ENCODE measurements at places on chromosomes 3 and 15.

DNA sequence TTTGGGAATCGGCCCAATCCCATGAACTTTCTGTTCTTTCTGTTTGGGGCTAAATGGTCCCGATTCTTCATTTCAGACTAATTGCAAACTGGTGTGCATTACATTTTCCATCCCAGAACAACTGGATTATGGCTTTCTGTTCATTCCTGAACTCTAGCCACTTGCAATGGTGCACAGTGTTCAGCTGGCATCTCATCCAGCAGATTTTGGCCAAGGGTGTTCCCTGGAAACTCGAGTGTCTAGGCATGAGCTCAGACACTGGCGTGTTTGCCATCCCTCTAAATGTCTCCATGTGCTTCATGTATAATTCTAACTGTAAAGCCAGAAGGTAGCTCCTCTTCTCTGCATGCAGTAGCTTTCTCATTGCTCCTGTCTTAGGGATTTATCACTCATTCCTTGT, 97.1 kb upstream of the MYZAP start:
- H3K4me3 ChIP-seq, result no peak overlapping the region
- H3K27ac ChIP-seq, result no peak overlapping the region
- H3K4me1 ChIP-seq, result peaks cover 13% of the 10 kb centered on the region
- no peak for DNase-seq

DNA sequence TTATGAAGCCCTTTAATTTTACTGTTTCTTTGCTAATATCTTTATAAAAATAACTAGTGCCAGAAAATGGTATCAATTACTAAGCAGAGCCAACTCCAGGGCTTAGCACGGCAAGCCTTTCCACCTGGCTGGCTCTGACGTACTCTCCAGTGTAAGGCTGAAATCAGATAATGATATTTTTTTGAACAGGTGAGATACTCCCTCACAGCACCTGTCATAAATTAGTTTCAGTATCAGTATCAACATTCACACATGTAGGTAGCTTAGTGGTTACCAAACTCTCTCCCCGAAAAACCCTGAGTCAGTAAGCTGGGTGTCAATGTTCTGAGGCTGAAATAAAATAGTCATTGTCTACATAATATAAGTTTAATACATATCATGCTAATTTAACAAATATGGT, 710.1 kb downstream of the SQOR start:
- H3K27ac ChIP-seq, result no peak overlapping the region
- no peak overlapping the region for H3K4me3 ChIP-seq
- no peaks in the 10 kb centered on the region for H3K36me3 ChIP-seq
- no peaks in the 10 kb centered on the region for H3K4me1 ChIP-seq
- DNase-seq, result no peak

GRCh38 chr3:129950318-129951046, 24.0 kb upstream of the TRH start:
- no peaks in the 10 kb centered on the region for H3K27me3 ChIP-seq
- DNase-seq, result no peak
- no peaks in the 10 kb centered on the region for H3K36me3 ChIP-seq
- H3K27ac ChIP-seq, result no peak overlapping the region

- H3K27ac ChIP-seq, result no peak overlapping the region
- H3K4me3 ChIP-seq, result no peak overlapping the region
- H3K36me3 ChIP-seq, result peaks cover 12% of the 10 kb centered on the region
- no peak for DNase-seq
- no peaks in the 10 kb centered on the region for H3K27me3 ChIP-seq
- H3K4me1 ChIP-seq, result no peaks in the 10 kb centered on the region
These were observed 37.4 kb upstream of the LDHAL6B start for GRCh38 chr15:59169251-59169708.

DNA sequence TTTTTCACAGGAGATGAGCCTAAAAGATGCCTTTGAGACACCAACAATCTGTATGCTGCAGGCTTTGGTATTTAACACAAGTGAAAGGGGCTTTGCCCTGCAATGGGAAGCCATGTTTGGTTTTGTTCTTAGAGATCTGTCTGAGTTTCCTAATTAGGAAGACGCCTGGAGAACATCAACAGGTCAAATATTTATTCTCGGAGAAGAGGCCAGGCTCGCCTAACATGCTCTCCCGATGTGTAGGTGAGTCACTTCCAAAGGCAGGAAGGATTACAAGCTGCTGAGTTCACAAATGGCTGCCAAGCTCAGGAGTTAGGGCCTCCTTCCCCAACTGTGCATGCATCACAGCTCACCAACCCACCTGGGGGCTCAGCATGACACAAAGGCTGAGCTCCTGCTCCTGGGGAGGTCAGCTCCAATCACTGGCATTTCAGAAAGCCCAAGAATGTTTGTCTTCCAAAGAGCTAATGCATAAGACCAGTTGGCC, 119.5 kb upstream of the PRICKLE2 start:
- peak overlapping the region; percentile 78 for H3K27ac ChIP-seq
- no peak overlapping the region for H3K4me3 ChIP-seq
- peaks cover 94% of the 10 kb centered on the region for H3K4me1 ChIP-seq
- no peak for DNase-seq
- H3K36me3 ChIP-seq, result no peaks in the 10 kb centered on the region
- no peaks in the 10 kb centered on the region for H3K27me3 ChIP-seq

- H3K4me1 ChIP-seq, result no peaks in the 10 kb centered on the region
- H3K27me3 ChIP-seq, result no peaks in the 10 kb centered on the region
- H3K27ac ChIP-seq, result peak within 1 kb of the TSS; percentile 93
These were observed at the start of gene PRKCD for GRCh38 chr3:53160660-53161449. PRKCD (plus strand) TSS chr3:53161209; CDS start chr3:53178423, 17,214 bp downstream.

GRCh38 chr3:155038203-155038554, 41.9 kb upstream of the MME start:
- DNase-seq, result no peak
- H3K27ac ChIP-seq, result no peak overlapping the region
- no peaks in the 10 kb centered on the region for H3K36me3 ChIP-seq
- no peaks in the 10 kb centered on the region for H3K27me3 ChIP-seq
- no peaks in the 10 kb centered on the region for H3K4me1 ChIP-seq
- H3K4me3 ChIP-seq, result no peak overlapping the region

- H3K27me3 ChIP-seq, result no peaks in the 10 kb centered on the region
- H3K4me1 ChIP-seq, result peaks cover 3% of the 10 kb centered on the region
- H3K4me3 ChIP-seq, result no peak overlapping the region
- H3K27ac ChIP-seq, result no peak overlapping the region
- no peak for DNase-seq
These were observed 255.5 kb downstream of the UACA start for GRCh38 chr15:70507772-70508371.

DNA sequence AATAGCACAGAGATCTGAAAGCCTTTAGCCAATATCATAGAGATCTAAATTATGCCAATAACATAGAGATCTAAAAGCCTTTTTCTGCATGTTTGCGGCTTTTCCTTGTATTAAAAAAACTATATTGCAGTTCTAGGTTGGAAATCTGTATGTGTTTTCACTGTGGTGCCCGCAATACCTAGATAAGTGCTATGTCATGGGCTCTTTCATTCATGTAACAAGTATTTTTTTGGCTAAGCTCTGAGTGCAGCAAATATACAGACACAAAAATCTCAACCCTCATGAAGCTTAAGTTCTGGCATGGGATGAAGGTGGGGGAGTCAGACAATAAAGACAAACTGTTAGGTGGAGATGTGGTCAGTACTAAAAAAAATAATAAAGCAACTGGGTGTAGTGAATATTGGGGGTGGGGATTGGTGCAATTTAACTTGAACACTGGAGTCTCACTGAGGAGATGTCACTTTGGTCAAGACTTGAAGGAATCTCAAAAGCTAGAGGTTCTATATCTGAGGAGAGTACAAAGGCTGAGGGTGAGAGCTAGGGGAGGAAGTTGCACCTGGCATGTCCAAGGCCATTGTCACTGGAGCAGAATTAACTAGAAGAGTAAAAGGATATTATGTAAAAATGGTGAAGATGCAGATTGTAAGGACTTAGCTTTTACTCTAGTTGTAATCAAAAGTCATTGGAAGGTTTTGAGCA, 973 bp downstream of the BUB1B start:
- no peak overlapping the region for H3K4me3 ChIP-seq
- H3K27me3 ChIP-seq, result no peaks in the 10 kb centered on the region
- peaks cover 5% of the 10 kb centered on the region for H3K36me3 ChIP-seq
- DNase-seq, result peak; percentile 8
- H3K4me1 ChIP-seq, result no peaks in the 10 kb centered on the region
- no peak overlapping the region for H3K27ac ChIP-seq

- DNase-seq, result no peak
- H3K27me3 ChIP-seq, result no peaks in the 10 kb centered on the region
- H3K4me3 ChIP-seq, result no peak overlapping the region
- no peaks in the 10 kb centered on the region for H3K4me1 ChIP-seq
These were observed 20.6 kb upstream of the AQP9 start for GRCh38 chr15:58117619-58118018.

GRCh38 chr3:124569761-124570160, 160.5 kb upstream of the UMPS start:
- DNase-seq, result no peak
- peaks cover 8% of the 10 kb centered on the region for H3K4me1 ChIP-seq
- no peaks in the 10 kb centered on the region for H3K36me3 ChIP-seq
- H3K4me3 ChIP-seq, result no peak overlapping the region

DNA sequence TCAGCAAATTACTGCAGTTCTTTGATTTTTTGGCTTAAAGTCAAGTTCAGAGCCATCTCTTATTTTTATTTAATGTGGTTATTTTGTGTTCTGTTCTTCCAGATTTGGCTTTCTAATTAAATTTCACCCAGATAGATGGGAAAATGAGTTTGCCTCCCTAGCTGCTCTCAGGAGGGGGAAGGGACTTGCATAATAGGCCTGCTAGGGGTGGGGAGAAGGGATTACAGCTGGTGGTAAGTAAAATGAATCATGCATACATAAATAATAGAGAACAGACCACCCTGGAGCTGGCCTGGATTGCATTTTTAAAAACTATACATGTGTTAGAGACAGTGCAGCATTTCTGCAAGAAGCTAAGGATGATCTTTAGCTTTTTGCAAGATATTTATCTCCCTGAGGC, 3.9 kb upstream of the PXYLP1 start:
- no peak overlapping the region for H3K27ac ChIP-seq
- no peaks in the 10 kb centered on the region for H3K36me3 ChIP-seq
- no peaks in the 10 kb centered on the region for H3K27me3 ChIP-seq
- no peak overlapping the region for H3K4me3 ChIP-seq

DNA sequence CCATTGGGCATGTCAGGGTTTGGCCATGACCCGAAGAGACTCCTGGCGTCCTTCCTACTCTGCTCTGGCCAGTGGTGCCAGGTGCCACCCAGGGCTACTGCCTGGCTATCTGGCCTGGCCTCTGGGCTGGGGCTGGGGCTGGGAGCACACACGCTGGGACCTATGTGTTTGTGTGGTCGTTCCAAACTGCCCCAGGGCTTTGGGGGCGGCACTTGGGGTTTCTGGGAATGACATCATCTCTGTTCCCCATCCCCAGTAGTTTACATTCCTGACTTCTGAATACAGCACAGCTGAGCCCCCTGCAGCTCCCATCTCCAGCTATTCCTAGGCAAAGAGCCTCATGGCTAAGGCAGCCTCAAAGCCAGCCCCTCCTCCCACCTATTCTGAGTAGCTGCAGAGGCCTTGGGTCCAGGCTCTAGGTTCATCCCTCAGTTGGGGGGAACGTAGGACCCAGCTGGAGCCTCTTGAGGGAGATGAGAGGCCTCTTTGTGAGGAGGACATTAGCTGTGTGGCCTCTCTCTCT, 24.3 kb downstream of the PLEKHO2 start:
- H3K4me3 ChIP-seq, result no peak overlapping the region
- H3K4me1 ChIP-seq, result no peaks in the 10 kb centered on the region

- H3K27me3 ChIP-seq, result no peaks in the 10 kb centered on the region
- peaks cover 21% of the 10 kb centered on the region for H3K36me3 ChIP-seq
- no peak overlapping the region for H3K4me3 ChIP-seq
- no peak for DNase-seq
- H3K27ac ChIP-seq, result no peak overlapping the region
- H3K4me1 ChIP-seq, result no peaks in the 10 kb centered on the region
These were observed 33.8 kb upstream of the ESYT3 start for GRCh38 chr3:138400651-138401070.
